Activated CD4-positive, alpha-beta T cell treated with anti-CD3 and anti-CD28 coated beads, Interleukin-2, amount 50 U/mL, for 24 hours (primary cell): ENCODE measurements at places on chromosomes 4 and X.

DNA sequence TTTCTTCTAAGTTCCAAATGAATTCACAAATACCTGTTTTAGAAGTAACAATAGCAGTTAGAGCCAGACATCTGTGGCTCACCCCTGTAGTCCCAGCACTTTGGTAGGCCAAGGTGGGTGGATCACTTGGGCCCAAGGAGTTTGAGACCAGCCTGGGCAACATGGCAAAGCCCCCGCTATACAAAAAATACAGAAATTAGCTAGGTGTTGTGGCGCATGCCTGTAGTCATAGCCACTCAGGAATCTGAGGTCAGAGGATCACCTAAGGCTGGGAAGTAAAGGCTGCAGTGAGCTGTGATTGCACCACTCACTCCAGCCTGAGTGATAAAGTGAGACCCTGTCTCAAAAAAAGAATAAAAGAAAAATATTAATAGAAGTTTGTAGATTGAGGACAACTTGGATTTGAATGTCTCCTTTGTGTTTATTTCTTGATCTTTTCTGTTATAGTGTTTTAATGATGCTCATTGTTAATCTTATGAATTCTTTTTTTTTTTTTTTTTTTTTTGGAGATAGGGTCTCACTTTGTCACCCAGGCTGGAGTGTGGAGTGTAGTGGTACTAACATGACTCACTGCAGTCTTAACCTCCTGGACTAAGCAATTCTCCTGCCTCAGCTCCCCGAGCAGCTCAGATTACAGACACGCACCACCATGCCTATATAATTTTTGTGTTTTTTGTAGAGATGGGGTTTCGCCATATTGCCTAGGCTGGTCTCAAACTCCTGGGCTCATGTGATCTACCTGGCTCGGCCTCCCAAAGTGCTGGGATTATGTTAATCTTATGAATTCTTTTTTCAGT is 30.7 kb upstream of the RAPGEF2 start:
- DNase-seq, result no peak

DNA sequence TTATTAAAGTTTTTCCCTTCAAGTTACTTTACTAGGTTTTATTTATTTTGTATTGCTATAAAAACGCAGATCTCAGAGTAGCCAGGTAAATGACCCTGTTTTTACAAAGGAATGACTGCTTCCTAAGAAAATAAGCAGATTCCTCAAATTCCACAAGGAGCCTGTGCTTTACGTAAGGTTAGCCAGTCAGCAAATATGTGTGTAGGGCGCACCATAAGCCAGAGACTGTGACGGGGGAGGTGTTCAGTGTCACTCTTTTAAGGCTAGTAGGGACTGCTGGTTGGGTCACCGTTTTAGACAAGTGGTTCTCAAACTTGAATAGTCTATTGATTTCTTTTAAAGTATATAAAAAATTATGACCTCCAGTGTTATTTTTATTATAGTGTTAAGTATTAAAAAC is 119.9 kb downstream of the ANK2 start:
- no peak for DNase-seq

GRCh38 chr4:29390921-29391320 is 1329.2 kb upstream of the PCDH7 start:
- no peak for DNase-seq

DNA sequence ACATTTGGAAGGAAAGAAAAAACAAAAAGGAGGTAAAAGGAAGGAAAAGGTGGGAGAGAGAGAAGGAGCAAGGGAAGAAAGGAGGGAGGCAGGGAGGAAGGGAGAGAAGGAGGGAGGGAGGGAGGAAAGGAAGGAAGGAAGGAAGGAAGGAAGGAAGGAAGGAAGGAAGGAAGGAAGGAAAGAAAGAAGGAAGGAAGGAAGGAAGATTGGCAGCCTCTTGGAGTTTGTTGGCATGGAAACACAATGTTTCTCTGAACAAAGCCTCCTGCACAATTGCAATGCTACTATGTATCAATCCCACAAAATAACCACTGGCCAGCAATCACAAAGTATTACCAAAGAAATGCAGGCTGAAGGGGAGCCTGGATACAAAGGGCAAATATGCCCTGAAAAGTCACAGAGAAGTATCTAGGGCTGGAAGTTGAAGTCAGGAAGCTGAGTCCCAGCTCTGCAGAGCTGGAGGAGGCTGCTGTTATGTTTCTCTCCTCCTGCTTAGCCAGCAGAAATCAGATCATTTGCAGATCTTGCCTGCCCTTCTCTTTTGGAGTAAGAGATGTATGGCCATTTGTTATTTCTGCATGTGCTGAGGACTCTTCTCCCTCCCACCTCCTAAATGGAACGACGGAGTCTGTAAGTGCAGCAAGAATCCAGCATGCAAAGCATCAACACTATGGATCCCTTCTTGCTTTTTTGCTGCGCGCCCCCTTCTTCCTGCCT is 195.9 kb upstream of the LDB2 start:
- no peak for DNase-seq

GRCh38 chr4:109878355-109878754 is 30.4 kb downstream of the LRIT3 start:
- DNase-seq, result no peak

- no peak for DNase-seq
Observed at GRCh38 chr4:104421566-104421965, 73.1 kb downstream of the CXXC4 start.

- no peak for DNase-seq
Observed at GRCh38 chr4:170849969-170850368, 760.2 kb upstream of the AADAT start.

GRCh38 chr4:83724485-83725335 is 188.8 kb downstream of the GPAT3 start:
- no peak for DNase-seq

DNA sequence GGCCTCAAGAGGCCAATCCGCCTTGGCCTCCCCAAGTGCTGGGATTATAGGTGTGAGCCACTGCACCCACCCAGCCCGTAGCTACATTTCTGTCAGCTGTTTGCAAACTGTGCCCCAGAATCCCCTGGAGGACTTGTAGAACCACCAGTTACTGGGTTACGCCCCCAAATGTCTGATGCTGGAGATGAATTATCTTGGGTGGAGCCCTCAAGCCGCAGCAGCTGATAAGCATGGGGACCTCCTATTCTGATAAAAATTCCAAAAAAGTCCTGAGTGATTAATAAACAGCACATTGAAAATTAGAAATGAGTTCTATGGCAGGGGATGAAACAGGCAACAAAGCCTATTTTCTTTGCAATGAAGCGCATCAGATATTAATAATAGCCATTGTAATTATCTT is 105.0 kb downstream of the PTTG2 start:
- DNase-seq, result no peak

GRCh38 chrX:23202326-23202725 is 132.3 kb upstream of the PTCHD1 start:
- no peak for DNase-seq

DNA sequence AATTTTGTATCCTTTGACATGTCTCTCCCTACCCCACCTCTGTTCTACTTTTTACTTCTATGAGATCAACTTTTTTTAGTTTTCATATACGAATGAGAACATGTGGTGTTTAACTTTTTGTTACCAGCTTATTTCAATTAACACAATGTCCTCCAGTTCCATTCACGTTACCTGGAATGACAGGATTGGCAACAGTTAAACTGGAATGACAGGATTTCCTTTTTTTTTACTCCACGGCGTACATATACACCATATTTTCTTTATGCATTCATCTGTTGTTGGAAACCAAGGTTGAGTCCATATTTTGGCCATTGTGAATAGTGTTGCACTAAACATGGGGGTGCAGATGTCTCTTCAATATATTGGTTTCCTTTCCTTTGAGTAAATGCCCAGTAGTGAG is 171.8 kb upstream of the GPC4 start:
- DNase-seq, result no peak

DNA sequence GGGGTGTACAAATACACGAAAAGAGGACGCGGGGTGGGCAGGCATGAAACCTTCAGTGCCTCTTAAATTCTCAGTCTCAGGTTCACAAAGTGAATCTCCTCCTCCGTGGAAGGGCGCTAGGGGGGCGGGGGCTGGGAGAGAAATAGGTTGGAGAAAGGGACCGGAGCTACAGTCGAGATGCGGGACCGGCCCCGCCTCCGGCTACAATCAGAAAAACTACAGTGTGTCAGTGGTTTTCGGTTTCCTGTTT is 3.4 kb downstream of the MAML3 start:
- peak; percentile 27 for DNase-seq

GRCh38 chr4:27009539-27009938 is 148.9 kb downstream of the STIM2 start:
- DNase-seq, result no peak

DNA sequence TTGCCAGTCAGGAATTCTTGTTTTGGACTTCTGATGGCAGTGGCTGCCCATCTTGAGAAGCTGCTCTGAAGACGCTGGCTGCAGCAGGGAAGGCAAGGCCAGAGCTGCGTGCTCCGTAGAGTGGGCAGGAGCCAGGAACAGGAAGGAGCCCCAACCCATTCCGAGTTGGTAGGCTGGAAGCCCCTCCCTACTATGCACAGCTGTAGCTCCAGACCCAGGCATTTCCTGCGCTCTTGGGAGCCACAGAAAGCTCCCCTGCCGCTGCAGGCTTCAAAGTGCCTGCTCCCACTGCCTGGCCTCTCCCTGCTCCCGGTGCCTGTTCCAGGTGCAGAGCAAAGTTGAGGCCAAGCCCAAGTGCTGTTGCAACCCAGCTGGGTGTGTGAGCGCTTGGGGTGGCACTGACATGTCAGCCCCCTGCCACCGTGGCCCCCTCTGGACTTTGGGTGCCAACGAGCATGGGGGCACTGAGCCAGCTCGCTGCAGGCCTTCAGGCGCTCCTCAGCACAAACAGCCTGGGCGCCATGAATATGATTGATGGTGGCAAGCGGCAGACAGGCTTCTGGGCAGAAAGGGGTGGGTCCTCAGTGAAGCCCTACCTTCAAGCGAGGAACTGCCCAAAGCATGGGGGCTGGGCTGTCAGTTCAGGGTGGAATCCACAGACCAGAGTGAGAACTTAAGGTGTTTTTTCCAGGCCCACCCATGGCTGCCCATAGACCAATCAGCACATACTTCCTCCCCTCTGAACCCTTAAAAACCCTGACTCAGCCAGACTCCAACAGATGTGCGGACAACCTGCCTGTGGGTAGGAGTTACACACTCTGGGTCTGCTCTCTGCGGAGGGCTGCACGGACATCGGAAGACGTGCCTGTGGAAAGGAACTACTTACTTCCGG is 677.2 kb upstream of the INTU start:
- no peak for DNase-seq
